RPMI7951 (cell line): ENCODE measurements at places on chromosomes 13 and 19. TPM values are rescaled to one million over a fixed set of nuclear protein-coding genes. Genes with fewer than 3 reads are reported as not detected.
A peak's percentile ranks its signal among the peaks of the same experiment; 100 is the strongest.

NLRP11 gene
- 1.3 and 1.7 TPM in 2 replicates for total RNA-seq

DNA sequence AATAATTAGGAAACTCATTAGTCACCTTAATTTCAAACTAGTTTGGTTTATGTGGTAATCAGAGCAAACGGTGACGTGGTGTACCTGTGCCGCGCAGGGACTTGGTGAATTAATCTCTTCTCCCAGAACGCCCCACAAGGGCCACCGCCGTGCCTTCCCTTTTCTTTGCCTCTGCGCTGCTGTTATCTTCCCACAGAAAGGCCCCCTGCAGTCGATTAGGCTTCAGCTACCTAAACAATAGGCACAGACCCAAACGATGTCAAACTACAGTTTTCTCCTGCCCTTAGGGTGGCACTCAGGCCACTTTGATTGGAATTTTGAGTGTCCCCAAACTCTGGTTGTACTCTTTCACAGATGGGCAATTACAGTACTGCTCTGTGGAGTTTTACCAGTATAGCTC lies 115.5 kb downstream of the GGACT start:
- no peak for DNase-seq

DNA sequence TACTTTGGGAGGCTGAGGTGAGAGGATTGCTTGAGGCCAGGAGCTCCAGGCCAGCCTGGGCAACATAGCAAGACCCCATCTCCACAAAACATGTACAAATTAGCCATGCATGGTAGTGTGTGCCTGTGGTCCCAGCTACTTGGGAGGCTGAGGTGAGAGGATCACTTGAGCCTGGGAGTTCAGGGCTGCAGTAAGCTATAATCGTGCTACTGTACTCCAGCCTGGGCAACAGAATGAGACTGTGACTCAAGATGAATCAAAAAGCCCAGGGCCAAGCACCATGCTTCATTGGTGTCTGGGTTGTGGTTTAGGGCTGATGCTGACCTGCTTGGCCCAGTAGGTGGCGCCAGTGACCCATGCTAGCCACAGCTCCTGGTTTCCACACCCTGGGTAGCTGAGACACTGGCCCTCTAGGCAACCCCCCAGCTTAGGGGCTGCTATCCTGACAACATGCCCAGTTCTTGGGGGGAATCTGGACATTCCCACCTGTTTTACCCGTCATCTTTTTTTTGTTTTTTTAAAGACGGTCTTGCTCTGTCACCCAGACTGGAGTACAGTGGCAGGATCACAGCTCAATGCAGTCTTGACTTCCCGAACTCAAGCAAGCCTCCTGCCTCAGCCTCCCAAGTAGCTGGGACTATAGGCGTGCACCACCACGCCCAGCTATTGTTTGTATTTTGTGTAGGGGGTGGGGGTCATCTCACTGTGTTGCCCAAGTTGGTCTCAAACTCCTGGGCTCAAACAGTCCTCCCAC lies 5.5 kb downstream of the CCDC124 start:
- DNase-seq: peak; percentile 89

ADGRE3 gene
- not detected in 2 replicates for total RNA-seq

- DNase-seq: no peak
Measured at GRCh38 chr13:51955816-51956603, 55.2 kb downstream of the ATP7B start.

ZNF154 gene
- not detected in 2 replicates for total RNA-seq

DNA sequence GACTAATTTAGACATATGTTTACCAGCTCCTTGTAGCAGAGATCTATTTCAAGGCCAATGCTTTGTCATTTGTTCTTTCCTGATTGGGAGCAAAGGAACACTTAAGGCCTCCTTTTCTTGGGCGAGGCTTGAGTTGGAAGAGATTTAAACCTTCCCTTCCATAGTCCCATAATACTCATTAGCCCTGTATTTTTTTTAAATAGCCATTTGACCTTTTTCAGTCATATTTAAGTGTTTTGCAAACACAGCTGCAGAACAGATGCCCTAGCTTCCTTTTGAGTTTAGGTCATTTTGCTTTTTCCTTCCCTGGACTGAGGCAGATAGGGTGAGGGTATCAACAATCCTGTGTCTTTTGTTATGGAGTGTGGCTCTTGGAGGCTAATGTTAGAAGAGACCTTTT lies 198.3 kb downstream of the NBEA start:
- peak; percentile 56 for DNase-seq

DNA sequence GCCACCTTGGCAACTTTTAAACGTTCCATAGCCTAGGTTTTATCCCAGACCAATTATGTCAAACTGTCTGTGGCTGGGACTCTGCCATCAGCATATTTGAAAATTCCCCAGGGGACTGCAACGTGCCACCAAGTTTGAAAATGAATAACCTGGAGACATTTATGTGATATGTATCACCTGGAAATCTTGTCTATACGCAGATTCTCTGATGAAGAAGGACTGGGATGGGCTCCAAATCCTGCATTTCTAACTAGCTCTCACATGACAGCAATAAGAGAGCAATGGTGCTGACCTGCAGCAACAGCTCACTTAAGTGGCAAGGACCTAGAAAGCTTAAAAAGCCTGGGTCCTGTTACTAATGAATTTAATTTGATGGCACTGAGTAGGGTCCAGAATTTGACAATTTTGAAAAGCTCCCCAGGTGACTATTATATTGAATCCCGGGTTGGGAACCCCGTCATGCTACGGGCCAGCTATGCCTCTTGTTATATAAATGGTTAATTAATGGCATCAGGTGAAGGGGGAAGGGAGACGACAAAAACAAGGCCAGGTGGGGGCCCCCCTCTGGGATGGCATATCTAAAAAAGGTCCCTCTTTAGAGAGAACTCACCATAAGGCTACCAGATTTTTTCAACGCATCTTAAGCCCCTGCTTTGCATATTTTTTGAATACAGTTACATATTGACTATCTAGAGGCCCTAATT lies 213.7 kb downstream of the ZIC5 start:
- DNase-seq: no peak

PDX1 gene
- total RNA-seq: not detected in 2 replicates

KRTDAP gene
- total RNA-seq: not detected in 2 replicates

- DNase-seq: peak; percentile 52
Measured at GRCh38 chr13:44403461-44404056, 29.9 kb downstream of the SERP2 start.

- no peak for DNase-seq
Measured at GRCh38 chr19:7482584-7483439, 6.0 kb downstream of the PEX11G start.
